Fibroblast of villous mesenchyme (primary cell): ENCODE measurements at places on chromosomes 5 and 9.

GRCh38 chr9:132637351-132637750 is 32.4 kb downstream of the DDX31 start:
- DNase-seq: no peak

DNA sequence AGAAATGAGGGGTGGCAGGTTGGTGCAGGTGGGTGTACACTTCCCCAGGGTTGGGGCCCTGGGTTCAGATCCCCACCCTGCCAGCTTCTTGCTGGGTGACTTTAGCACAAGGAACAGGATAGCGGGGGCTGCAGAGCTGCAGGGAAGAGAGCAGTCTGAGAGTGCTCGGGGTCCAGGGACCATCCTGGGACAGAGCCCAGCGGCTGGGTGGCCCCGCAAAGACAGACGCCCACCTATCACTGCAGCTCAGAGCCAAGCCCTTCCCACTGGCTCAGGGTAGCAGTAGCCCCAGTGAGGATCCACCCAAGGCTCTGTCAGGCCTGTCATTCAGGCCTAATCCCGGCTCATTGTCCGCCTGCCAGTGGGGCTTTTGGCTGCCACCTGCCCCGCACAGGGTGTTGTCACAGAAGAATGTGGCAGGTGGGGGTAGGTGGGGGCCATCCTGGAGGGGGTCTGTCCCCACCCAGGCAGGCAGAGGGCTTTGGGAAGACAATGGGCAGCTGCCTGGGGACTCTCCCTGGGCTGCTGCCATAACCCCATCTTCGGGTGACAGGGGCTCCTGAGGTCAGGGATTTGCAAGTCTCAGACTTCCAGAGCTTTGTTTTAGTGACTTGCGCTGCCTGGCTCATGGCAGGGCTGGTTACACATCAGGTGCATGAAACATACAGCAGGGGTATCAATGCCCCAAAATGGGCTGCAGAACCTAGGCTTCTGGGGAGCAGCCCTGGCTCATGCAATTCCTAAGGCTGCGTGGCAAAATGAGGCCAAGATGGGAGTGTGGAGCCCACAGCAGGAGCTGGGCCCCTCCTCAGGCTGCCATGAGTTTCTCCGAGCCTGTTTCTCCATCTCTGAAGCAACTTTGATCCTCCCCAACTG is 52.1 kb downstream of the BARX1 start:
- DNase-seq: no peak

GRCh38 chr9:114429488-114429887 is 41.7 kb upstream of the AKNA start:
- no peak for DNase-seq

DNA sequence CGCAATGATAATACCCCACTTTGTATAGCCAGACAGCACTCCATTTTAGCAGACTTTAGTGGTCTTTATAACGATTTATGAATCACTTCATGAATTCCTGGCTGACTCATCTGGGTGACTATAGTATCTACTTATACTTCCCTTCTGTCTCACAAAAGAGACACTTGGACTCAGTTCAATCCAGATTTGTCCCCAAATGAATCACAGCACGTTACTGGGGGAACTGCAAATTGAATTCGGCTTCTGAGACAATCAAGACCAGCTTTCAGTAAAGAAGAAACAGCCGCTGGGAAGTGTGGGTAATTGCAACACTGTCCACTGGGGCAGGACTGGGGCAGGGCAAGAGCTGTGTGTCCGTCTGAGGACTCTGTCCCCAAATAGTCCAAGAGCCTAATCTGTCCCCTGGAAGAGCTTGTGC is 337.3 kb upstream of the RFX3 start:
- peak; percentile 64 for DNase-seq

GRCh38 chr5:55030676-55031369 is 6.8 kb downstream of the GZMK start:
- DNase-seq: no peak

DNA sequence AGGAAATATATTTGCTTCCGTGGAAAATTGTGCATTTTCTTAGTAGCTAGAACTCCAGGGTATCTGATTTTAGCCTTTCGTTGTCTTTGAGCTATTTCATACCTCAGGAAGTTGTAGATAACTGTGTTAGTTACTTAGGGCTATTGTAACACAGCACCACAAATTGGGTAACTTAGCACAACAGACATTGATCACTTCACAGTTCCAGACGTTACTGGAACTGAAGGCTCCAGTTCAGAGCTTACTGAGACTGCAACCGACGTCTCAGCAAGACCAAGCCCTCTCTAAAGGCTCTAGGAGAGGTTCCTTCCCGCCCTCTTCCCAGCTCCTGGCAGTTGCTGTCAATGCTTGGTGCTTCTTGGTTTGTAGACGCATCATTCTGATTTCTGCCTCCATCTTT is 17.7 kb upstream of the ANKRD33B start:
- DNase-seq: no peak

DNA sequence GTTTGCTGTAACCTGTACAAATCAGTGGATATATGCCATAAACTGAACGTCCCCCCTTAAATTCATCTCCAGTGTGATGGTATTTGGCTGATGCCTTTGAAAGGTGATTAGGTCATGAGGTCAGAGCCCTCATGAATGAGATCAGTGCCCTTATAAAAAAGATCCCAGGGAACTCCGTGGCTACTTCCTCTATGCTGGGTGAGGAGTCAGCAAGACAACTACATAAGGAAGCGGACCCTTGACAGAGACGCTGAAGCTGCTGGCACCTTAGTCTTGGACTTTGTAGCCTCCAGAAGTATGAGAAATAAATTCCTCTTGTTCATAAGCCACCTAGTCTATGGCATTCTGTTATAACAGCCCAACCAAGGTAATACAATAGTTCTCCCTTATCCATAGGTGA is 215.1 kb upstream of the ZNF608 start:
- DNase-seq: no peak

GRCh38 chr5:67050125-67050524 is 146.5 kb downstream of the CD180 start:
- no peak for DNase-seq

GRCh38 chr9:10000669-10001068 is 612.1 kb downstream of the PTPRD start:
- DNase-seq: no peak

GRCh38 chr5:157956271-157956885 is 97.4 kb upstream of the CLINT1 start:
- peak; percentile 19 for DNase-seq

DNA sequence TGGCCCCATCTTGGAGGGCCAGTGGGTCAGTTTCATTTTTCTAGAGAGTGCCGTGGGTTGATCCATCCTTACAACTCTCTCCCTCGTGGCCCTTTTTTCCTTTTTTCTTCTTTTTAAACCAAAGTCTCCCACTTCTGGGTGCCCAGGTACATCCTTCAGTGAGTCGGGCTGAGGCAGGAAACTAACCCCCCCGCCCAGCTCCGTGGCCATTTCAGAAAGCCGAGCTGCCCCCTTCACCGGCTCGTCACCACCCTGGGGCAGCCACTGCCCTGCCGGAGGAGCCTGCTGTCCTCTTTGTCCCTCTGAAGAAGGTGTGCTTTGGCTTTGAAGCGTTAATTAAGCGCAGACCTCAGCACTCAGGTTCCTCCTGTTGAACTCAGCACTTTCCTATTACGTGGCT is 5.2 kb downstream of the CFAP77 start:
- no peak for DNase-seq

DNA sequence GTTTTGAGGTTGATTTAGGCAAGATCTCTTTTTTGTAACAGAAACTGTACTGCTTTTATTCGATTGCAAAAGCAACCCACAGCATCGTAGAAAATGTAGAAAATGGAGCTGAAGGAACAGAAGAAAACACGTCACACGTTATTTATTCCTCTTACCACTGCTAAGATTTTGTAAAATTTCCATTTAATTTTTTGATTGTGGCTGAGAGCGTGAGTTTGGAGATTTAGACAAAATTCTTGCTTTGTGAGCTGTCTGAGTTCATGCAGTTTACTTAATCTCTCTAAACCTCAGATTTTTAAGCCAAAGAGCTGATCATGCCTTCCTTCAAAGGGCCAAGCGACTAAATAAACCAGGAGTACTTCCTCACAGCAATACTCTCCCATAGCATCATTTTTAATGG is 24.8 kb downstream of the DPYSL3 start:
- peak; percentile 82 for DNase-seq

- peak; percentile 35 for DNase-seq
Measured at GRCh38 chr5:163947848-163948666, 442.6 kb downstream of the MAT2B start.

GRCh38 chr5:5372930-5373329 is 49.5 kb upstream of the ICE1 start:
- no peak for DNase-seq

GRCh38 chr5:64585646-64586045 is 79.8 kb downstream of the RGS7BP start:
- DNase-seq: no peak
